T-cell (primary cell): ENCODE measurements at places on chromosomes 11 and 22.

- no peaks in the 10 kb centered on the region for H3K27me3 ChIP-seq
- H3K4me3 ChIP-seq, result no peak overlapping the region
- no peak overlapping the region for H3K27ac ChIP-seq
- peaks cover 9% of the 10 kb centered on the region for H3K36me3 ChIP-seq
- no peak for DNase-seq
These were observed 13.1 kb downstream of the KMT2A start for GRCh38 chr11:118449316-118449918.

DNA sequence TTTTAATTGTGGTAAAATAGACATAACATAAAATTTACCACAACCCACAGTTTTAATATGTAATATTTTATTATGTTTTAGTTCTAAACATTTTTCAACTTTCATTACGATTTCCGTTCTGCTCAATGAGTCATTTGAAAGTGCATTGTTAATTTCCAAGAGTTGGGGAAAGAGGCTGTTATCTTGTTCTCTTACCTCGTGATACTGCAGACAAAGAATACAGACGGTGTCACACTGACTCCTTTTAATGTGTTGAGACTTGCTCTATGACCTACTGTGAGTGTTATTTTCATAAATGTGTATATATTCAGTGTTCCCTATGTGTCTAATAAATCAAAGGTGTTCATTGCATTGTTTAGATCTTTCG lies 10.8 kb upstream of the RAC2 start:
- H3K36me3 ChIP-seq, result no peaks in the 10 kb centered on the region
- DNase-seq, result no peak
- no peak overlapping the region for H3K4me3 ChIP-seq

GRCh38 chr22:29310863-29311339 lies 4.5 kb downstream of the GAS2L1 start:
- H3K27me3 ChIP-seq, result peaks cover 9% of the 10 kb centered on the region
- H3K27ac ChIP-seq, result no peak overlapping the region
- no peak overlapping the region for H3K4me3 ChIP-seq
- peaks cover 2% of the 10 kb centered on the region for H3K4me1 ChIP-seq
- H3K36me3 ChIP-seq, result no peaks in the 10 kb centered on the region

- H3K27me3 ChIP-seq, result no peaks in the 10 kb centered on the region
- DNase-seq, result peak; percentile 75
- H3K27ac ChIP-seq, result peak overlapping the region; percentile 71
- H3K4me1 ChIP-seq, result peaks cover 37% of the 10 kb centered on the region
These were observed 56.9 kb downstream of the PACS1 start for GRCh38 chr11:66126808-66127555.

- H3K27me3 ChIP-seq, result no peaks in the 10 kb centered on the region
- no peak overlapping the region for H3K27ac ChIP-seq
- H3K4me1 ChIP-seq, result no peaks in the 10 kb centered on the region
These were observed 1234.0 kb downstream of the TBC1D22A start for GRCh38 chr22:47996446-47996857.

- H3K27me3 ChIP-seq, result peaks cover 16% of the 10 kb centered on the region
- no peak overlapping the region for H3K4me3 ChIP-seq
- no peaks in the 10 kb centered on the region for H3K4me1 ChIP-seq
- no peak overlapping the region for H3K27ac ChIP-seq
- no peak for DNase-seq
These were observed 660.3 kb downstream of the TBC1D22A start for GRCh38 chr22:47422736-47423135.

- H3K27me3 ChIP-seq, result no peaks in the 10 kb centered on the region
- H3K36me3 ChIP-seq, result no peaks in the 10 kb centered on the region
- H3K27ac ChIP-seq, result no peak overlapping the region
- peaks cover 20% of the 10 kb centered on the region for H3K4me1 ChIP-seq
- no peak for DNase-seq
- no peak overlapping the region for H3K4me3 ChIP-seq
These were observed 52.6 kb downstream of the ABTB2 start for GRCh38 chr11:34305193-34305592.

DNA sequence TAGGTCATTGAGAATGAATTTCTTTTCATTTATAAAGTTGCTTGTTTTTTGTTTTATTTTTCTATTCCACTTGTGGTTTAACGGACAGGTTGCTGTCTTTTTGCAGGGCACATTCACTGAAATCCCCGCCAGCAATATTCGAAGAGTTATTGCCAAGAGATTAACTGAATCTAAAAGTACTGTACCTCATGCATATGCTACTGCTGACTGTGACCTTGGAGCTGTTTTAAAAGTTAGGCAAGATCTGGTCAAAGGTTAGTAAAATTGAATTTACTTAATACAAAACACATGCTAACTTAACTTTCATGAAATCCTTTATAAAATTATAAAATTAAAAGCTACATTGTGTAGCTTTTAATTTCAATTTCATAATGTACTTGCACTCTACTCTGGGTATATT lies 53.6 kb downstream of the PDHX start:
- no peak overlapping the region for H3K27ac ChIP-seq
- no peaks in the 10 kb centered on the region for H3K27me3 ChIP-seq
- no peak overlapping the region for H3K4me3 ChIP-seq
- H3K36me3 ChIP-seq, result peaks cover 14% of the 10 kb centered on the region

DNA sequence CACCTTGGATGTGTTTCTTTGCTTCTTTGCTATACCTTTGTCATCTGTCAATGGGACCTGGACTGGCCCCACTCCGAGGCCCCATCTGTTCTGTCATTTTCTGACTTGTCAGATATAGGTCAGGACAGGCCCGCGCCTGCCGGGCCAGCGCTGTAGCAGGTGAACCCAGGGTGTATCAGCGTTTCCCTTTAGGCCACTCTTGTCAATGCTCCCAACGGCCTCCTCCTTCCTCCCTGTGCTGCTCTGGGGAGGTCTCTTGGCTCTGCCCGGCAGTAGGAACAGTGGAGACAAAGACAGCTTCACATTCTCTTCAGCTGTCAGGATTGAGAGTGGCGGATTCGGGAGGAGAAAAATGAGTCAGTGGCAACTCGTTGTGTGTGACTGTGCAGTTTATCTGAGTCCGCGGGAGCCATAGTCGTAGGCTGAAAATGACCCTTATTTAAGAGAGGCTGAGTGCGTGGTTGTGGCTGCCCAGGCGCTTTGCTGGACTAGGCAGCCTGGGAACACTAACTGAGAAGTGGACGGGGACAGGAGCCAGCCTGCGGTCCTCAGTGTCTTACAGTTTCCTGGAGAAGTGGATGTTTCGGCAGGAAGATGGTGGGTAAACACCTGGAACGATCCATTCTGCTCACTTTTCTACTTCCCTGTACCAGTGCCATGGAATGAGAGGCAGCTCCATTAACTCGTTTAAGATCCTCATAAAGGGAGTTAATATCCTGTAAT lies 102.3 kb downstream of the PRR5L start:
- H3K4me1 ChIP-seq, result no peaks in the 10 kb centered on the region
- H3K27ac ChIP-seq, result peak overlapping the region; percentile 0
- H3K27me3 ChIP-seq, result no peaks in the 10 kb centered on the region
- H3K36me3 ChIP-seq, result peaks cover 66% of the 10 kb centered on the region
- no peak overlapping the region for H3K4me3 ChIP-seq

GRCh38 chr11:117588166-117588810 lies 208.7 kb downstream of the DSCAML1 start:
- DNase-seq, result no peak
- H3K27ac ChIP-seq, result no peak overlapping the region
- no peaks in the 10 kb centered on the region for H3K4me1 ChIP-seq
